ENCODE measurements at places on chromosomes 2 and 18.

DNA sequence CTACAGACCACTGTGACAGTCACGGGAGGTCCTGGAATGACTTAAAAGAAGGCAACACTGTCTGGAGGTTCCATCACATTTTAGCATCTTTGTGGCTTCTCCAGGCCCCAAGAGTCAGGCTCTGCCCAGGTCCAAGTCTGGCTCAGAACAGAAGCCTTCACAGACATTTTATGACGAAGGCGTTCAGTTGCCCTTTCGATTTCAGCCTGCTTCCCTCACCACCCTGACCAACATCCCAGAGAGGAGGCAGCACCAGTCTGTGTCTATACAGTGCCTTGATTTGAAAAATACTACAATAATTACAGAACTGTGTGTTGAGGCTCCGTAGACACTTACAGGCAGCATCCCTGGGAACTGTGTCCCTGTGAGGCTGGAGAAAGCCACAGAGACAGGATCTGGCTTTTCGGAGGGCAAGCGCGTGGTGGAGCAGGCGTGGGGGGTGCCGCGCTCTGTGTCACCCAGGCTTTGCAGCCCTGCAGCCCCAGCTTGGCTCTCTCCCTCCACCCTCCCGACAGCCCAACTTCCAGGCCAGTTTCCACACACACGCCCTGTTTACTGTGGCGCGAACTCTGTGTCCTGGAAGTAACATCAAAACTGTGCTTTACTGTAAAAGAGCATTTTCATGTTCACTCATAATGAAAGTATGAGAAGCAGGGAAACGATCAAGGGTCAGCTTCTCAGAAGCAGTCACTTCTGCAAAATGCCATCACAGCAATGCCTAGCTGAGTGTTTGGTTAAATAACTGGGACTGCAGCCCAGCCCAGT lies 153.5 kb upstream of the ALKAL2 start:
- no peak for DNase-seq

DNA sequence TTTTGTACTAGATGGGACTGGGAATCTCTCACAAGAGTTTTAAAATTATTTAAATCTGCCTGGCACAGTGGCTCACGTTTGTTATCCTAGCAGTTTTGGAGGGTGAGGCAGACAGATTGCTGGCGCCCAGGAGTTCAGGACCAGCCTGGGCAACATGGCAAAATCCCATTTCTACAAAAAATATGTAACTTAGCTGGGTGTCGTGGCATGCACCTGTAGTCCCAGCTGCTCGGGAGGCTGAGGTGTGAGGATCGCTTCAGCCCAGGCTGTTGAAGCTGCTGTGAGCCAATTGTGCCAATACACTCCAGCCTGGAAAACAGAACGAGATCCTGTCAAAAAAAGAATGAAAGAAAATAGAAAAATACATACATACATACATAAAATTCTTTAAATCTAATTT lies 685.7 kb upstream of the PIK3C3 start:
- no peak for DNase-seq

GRCh38 chr2:132668189-132668823 lies 1.7 kb downstream of the LYPD1 start:
- DNase-seq: no peak

- DNase-seq: no peak
Measured at GRCh38 chr2:24984912-24985311, 13.2 kb upstream of the DNAJC27 start.

- DNase-seq: no peak
Measured at GRCh38 chr2:233965032-233965603, 47.9 kb downstream of the TRPM8 start.

- DNase-seq: no peak
Measured at GRCh38 chr2:149427387-149427786, 97.0 kb downstream of the LYPD6 start.

GRCh38 chr2:100427627-100428258 lies 10.3 kb upstream of the CHST10 start:
- peak; percentile 67 for DNase-seq

DNA sequence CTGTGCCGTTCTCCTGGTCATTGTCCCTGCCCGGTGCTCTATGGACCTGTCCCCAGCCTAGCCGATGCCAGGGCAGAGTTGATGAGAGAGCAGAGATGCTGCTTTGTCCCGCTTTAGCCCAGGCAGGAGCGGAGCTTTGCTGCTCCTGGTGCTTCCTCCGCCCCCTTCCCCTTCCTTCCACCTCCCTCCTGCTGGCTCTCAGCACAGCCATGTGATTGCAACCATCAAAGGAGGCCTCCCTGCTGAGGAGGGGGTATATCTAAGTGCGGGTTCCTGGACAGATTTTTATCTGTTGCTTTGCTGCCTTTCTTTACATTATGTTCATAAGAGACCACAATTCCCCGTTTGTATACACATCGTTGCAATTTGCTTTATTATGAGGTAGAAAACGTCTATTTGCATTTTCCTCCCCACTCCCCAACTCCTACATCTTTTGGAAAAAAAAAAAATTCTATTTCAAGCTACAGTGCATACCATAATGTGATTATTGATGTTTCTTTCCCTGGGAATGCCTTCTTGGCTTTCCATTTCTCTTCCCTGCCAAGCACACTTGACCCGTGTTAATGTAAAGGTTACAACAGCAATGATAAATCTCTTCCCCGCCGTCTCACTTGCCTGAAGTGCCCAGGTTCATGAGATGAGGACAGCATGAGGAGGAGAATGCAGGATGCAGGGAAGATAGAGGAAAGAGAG lies 25.4 kb downstream of the ALPK2 start:
- DNase-seq: no peak

- DNase-seq: no peak
Measured at GRCh38 chr2:218015586-218016521, 13.1 kb upstream of the TNS1 start.

DNA sequence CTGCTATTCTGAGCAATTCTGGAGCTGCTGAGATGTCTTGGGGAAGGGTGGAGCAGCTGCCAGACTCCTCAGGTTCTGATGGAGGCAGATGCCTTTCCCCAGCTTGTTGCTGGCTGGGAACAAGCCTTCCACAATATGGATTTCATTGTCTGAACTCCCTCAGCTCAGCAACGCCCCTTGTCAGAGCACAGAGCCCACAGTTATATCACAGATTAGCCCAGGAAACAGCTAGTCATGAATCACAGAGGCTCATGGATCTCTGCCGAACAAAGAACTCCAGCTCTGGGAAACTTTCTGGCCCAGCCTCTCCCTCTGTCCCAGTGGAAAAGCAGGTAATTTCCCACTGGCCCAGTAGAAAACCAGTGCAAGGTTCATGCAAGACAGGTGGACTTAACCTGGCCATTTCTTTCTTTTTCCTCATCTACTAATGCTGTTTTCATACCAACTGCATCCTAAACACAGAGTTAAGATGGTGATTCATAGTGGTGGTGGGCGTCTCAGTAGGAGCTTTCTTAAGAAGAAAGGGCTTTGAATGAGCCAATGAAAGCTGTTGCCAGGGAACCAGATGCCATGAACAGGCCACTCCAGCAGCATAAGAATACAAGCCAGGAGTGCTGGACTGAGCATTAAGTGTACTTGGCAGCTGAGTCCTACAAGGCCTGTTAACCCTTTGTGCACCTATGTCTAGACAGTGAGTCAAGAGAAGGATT lies 8.7 kb upstream of the KIAA2012 start:
- DNase-seq: no peak

DNA sequence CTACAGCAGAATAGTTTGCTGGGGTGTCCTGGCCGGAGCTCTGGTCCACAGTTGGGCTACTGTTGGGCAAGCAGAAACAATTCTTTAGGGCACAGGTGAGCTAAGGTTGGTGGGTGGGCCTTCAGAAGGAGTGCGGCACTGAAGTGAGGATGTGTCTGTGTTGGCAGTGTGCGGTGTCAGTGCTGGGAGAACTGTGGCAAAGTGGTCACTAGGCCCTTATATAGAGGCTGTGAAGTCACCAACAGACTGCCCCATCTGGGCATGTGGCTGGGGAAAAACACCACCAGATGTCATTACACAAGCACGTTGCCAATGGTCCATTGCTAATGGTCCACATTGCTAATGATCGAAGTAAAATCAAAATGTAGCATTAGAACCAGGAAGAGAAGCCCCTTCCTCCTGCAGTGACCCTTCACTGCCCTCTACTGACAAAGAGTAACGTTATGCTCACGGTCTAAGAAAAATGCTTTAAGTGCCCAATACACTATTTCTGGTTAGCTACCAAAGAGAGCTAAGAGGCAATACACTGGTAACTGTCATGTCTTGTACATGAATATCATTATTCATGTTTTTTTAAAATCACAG lies 21.3 kb downstream of the SCN1A start:
- no peak for DNase-seq

- DNase-seq: no peak
Measured at GRCh38 chr2:239657992-239658391, 257.2 kb upstream of the HDAC4 start.

Data from activated naive CD8-positive, alpha-beta T cell treated with anti-CD3 and anti-CD28 coated beads, Interleukin-2, amount 50 U/mL, for 24 hours (primary cell).